ENCODE measurements at places on chromosomes 6 and 20.

DNA sequence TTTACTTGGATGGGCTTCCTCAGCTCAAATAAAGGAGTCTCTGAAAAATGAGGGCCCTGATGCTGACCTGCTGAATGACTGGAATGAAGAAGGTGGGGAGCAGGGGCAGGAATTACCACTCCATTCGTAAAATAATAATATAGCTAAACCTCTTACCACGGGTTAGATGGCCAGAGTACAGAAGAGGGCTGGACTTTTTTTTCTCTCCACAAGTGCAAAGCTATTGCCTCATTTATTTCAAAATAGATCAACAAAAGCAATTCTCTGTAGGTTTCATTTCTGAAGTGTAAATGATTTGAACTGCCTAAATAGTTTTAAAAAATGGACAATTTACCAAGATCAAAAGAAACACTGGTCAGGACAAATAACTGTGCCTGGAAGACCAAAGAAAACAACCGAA, 256.7 kb downstream of the KIF16B start:
- no peak for DNase-seq

GRCh38 chr20:35237486-35237885, 11.0 kb downstream of the MMP24 start:
- no peak for DNase-seq

- DNase-seq = no peak
Observed at GRCh38 chr6:47151232-47151898, 109.2 kb upstream of the ADGRF1 start.

DNA sequence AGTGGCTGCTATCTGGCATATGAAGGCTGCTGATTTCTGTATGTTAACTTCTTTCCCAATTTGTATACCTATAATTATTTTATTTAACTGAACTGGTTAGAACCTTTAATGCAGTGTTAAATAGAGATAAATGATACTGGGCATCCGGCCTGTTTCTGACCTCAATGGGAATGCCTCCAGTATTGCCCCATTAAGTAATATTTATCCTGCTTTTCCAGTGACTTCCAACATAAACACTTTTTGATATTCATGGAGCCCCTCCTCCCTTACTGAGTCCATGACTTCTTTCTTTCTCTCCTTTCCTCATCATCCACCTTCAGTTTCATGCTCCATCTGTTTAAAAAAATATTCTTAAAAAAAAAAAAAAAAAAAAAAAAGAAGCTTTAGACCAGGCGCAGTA, 8.8 kb downstream of the TRIM27 start:
- DNase-seq = no peak

- DNase-seq = no peak
Observed at GRCh38 chr20:50729901-50730764, 1.2 kb upstream of the PARD6B start.

DNA sequence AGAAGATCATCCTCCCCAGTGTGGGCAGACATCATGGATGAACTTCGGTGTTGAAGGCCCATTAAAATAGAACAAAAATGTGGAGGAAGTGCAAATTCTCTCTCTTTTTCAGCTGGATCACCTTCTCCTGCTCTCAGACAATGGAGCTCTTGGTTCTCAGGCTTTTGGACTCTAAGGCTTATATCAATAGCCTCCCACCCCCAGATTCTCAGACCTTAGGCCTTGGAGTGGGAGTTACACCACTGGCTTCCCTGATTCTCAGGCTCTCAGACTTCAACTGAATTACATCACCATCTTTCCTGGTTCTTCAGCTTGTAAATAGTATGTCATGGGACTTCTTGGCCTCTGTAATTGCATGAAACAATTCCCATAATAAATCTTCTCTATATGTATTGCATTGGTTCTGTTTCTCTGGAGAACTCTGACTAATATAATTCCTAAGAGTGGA, 36.6 kb downstream of the NSFL1C start:
- no peak for DNase-seq

DNA sequence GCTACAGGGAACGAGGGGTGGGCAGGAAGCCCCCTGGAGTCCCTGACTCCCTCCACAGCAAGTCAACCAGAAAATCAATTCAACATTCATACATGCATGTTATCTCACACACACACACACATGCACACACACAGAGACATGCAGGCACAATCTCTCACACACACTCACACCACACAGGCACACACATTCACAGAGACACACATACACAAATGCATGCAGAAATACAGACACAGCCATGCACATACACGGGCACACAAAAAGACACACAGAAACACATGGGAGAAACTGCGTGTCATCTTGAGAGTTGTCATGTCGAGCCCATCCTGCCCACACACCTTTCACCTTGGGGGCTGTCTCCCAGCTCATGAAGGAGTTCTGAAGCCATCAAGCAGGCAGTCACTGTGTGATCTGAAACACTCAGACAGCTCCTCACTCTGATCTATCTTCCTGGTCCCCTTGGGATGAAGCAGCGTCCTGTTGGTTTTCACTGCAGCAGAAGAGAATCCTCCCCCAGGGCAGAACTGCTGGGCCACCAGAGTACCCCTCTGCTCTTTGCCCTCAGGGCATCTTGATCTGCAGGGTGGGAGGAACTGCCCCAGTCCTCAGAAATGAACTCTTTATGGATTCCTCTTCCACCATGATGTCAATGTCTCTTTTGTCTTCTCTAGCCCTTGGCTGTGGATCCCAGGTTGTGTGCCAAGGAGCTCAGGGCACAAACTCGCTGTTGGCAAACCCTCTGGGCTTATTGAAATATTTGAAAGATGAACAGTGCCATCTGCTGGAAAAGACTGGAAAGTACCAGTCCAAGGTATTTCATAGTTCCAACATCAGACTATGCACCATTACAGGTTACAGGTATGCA, 8.8 kb downstream of the RAET1L start:
- DNase-seq = no peak

- no peak for DNase-seq
Observed at GRCh38 chr6:48733581-48733980, 622.6 kb upstream of the PTCHD4 start.

DNA sequence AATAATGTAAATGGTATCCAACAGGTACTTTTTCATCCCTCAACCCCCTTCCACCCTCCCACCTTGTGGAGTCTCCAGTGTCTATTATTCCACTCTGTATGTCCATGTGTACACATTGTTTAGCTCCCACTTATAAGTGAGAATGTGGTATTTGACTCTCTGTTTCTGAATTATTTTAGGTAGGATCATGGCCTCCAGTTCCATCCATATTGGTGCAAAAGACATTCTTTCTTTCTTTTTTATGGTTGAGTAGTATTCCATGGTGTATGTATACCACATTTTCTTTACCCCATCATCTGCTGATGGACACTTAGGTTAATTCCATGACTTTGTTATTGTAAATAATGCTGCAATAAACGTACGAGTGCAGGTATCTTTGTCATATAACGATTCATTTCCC, 58.2 kb upstream of the PRND start:
- no peak for DNase-seq

DNA sequence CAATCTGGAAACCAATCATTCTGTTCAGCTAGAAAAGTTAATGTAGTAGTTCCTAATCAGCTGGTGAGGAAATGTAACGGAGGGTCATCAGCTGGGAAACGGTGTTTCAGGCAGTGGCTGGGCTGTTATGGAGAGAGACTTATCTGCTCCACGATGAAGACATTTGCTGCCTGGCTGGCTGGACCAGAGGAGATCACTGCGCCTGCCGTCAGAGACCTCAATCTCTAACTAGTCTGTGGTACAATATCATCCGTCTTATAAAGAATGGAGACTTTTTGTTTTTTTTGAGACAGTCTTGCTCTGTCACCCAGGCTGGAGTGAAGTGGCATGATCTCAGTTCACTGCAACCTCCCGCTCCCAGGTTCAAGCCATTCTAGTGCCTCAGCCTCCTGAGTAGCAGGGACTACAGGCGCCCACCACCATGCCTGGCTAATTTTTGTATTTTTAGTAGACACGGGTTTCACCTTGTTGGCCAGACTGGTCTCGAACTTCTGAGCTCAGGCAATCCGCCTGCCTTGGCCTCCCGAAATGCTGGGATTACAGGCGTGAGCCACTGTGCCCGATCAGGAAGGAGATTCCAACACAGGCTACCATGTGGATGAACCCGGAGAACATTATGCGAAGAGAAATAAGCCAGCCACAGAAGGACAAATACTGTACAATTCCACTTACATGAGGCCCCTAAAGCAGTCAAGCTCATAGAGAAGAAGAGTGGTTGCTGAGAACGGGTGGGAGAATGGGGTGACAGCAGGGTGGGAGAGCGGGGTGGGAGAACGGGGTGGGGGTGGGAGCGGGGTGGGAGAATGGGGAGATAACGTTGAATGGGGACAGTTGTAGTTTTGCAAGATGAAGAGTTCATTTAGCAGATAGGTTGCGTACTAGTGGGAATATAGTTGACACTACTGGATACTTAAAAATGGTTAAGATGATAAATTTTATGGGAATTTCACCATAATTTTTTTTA, 115.1 kb downstream of the SULF2 start:
- no peak for DNase-seq

All from activated CD8-positive, alpha-beta memory T cell treated with anti-CD3 and anti-CD28 coated beads for 48 hours (primary cell).